ENCODE measurements at places on chromosomes 7 and 10.

- no peak for DNase-seq
These were observed 139.9 kb upstream of the ZNF438 start for GRCh38 chr10:31171402-31172083.

GRCh38 chr7:80832006-80832405 lies 86.8 kb downstream of the SEMA3C start:
- DNase-seq = no peak

DNA sequence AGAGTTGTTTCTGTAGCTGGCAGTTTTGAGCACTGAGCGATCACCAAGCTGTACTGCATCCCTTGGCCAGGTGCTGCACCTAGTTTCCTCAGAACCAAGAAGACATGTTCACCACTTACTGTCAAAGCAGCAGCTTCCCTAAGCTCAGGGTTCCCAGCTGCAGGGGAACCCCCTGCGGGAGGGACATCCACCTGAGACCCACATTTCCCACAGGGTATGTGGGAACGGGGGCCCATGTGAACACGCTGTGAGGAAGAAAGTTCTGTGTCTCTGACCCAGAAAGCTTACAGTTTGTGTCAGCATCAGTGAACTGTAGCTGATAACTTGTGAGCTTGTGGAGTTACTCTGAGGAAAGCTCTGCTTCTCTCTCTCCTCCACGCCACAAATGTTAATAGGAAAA lies 436.8 kb upstream of the IGFBP3 start:
- no peak for DNase-seq

- DNase-seq = no peak
These were observed 644 bp downstream of the PPP1R35 start for GRCh38 chr7:100435401-100436304.

DNA sequence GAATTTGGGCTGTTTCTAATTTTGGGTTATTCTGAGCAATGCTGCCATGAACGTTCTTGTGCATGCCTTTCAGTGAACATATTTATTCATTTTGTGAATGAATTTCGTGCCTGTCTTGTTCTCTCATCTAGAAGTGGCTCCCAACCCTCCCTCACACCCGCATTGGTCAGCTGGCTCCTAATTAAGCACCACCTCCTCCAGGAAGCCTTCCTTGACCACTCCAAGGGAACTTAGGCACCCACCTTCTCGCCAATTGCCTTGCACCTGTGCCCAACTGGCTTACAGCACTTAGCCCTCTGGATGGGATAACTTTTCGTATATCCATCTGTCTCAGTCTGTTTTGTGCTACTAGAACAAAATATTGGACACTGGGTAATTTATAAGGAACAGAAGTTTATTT lies 107.1 kb downstream of the MYL10 start:
- DNase-seq = no peak

GRCh38 chr10:84026821-84027257 lies 112.5 kb upstream of the GHITM start:
- no peak for DNase-seq

DNA sequence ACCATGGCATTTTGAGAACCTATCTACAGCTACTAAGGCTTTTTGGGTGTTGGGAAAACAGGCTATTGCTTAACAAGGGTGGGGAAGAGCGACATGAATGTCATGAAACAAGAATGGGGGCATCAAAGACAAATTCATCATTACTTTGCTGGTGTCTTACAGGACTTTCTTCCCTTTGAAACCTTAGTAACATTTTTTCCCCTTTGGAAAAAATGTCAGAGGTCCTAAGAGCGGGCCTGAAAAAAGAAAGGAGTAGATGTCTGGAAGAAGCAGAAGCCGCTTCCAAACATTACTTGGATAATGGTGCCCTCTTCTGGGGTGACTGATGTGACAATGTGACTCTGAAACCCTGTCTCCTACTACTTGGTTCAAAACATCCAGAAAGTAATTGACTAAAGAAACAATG lies 3.8 kb upstream of the DDX50 start:
- DNase-seq = peak; percentile 17

- DNase-seq = no peak
These were observed 686.9 kb upstream of the FOXK1 start for GRCh38 chr7:3995187-3995586.

DNA sequence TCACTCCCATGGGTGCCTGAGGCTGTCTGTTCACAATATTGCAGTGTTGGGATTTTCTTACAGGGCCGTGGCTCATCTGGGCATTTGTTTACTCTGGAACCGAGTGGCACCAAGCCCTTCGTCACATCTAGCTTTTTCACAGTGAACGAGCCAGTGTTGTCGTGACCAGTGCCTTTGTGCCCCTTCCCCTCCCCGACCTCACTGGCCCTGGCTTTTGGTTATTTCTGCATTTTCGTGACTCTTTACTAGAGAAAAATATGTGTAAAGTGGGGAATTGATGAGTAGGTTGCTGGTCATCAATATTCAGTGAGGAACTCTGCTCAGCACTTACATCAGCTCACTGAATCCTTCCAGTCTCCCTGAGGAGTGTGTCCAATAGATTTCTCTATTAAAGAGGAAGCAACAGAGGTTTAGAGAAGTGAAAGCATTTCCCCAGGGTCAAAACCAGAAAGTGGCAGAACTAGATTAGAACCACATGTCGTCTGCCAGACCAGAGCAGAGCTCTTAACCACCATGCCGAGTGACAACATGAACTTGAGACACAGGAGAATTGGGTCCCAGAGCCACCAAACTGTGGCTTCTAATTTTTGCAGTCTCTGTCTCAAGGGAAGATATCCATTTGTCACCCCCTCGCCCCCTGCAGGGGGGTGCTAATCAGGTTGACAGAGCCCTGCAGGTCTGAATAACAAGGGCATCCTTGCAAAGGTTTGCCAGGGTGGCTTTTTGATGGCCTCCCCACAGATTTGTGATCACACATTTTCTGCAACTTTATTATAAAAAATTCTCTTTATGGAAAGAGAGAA lies 125.3 kb downstream of the CHN2 start:
- DNase-seq = peak; percentile 87

DNA sequence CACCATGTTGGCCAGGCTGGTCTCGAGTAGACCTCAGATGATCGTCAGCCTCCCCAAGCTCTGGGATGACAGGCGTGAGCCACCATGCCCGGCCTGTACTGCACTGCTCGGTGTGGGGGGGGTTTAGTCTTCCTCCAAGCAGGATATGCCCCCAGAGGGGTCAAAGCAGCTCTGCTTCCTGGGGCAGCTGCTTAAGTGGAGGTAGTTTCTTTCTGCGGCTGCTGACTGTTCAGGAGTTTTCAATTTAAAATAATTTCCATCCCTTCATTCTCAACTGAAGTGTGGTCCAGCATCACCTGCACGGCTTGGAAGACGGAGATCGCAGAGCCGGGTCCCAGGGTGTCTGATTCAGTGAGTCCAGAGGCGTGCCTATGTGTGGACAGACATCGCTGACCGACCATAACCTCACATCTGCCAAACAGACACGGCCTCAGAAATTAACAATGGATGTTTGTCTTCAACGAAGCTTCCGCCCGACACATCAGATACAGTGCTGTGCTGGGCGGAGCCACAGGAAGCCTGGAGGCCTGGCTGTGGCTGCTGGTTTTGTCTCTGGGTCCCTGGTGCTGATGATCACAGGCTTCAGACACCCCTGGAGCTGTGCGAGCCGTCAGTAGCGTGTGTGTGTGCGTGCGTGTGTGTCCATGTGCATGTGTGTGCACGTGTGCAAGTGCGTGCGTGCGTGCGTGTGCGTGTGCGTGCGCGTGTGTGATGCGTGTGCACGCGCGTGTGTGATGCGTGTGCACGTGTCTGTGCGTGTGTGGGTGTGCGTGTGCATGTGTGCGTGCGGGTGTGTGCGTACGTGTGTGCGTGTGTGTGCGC lies 226.5 kb upstream of the PITRM1 start:
- DNase-seq = peak; percentile 50

GRCh38 chr7:66307591-66308215 lies 102.6 kb downstream of the TPST1 start:
- no peak for DNase-seq

DNA sequence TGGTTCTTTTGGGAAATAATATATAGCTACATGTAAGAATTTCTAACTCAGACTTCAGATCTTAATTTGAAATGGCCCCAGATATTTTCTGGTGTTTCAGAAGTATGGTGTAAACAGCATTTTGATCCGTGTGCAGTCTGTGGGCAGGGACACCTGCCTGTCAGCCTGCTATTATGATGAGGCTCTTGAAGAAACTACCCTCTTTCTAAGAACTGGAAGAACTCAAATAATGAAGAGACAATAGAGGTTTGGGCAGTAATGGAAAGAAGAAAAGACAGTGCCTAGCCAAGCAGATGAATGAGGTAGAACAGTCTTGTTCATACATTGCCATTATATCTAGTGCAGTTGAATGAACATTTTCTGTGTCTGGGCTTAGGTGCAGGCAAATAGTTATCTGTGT lies 256.6 kb downstream of the ARHGAP21 start:
- no peak for DNase-seq

DNA sequence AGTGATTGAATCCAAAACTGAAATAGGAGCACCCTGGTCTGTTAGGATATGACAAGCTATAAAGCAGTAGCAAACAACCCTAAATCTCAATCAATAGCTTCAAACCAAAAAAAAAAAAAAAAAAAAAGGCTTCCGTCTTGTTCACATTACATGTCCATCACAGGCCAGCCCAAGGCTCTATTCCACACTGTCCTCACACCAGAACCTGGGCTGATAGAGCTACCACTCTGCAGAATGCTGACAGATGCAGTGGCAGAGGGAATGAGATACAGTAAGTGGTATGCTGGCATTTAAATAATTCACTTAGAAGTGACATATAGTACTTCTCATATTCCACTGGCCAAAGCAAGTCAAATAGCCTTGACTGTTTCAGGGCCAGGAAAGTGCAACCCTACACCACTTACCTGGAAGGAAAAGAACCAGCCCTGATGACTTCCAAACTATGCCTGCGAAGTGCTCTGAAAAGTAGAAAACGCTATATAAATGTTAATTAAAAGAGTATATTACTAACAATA lies 5.8 kb downstream of the CDCA7L start:
- DNase-seq = no peak

DNA sequence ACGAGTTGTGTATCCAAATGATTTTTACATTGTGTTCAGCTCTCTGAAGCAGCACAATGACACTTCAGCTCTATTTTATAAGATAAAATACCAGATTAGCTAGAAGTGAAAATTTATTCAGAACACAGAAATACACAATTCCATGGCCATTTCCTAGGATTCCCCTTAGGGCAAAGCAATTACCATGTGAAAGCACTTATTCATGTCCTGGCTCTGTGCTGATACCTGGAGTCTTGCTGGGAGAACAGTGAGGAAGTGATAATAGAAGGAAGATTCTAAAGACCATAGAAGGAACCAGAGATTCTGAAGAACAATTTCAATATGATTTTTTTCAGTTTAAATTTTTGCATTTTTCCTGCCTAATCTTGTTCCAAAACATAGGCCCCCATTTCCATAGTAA lies 657.4 kb upstream of the ZWINT start:
- DNase-seq = no peak

DNA sequence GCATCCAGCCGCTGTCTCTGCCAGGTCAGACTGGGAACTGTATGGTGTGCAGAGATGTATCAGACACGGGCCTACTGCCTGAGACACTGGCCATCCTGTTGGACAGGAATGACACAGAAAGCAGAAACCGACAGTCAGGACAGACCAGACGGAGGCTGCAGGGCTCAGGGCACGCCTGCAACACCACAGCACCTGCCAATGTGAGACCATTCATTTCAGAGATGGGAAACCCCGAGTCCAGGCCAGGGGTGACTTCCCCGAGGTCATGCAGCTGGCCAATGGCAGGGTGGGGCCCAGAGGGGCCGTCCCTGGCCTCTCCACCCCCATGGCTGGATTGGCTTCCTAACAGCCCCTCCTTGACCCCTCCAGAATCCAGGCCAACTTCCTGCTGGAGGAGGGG lies 34.7 kb downstream of the GRID1 start:
- no peak for DNase-seq

DNA sequence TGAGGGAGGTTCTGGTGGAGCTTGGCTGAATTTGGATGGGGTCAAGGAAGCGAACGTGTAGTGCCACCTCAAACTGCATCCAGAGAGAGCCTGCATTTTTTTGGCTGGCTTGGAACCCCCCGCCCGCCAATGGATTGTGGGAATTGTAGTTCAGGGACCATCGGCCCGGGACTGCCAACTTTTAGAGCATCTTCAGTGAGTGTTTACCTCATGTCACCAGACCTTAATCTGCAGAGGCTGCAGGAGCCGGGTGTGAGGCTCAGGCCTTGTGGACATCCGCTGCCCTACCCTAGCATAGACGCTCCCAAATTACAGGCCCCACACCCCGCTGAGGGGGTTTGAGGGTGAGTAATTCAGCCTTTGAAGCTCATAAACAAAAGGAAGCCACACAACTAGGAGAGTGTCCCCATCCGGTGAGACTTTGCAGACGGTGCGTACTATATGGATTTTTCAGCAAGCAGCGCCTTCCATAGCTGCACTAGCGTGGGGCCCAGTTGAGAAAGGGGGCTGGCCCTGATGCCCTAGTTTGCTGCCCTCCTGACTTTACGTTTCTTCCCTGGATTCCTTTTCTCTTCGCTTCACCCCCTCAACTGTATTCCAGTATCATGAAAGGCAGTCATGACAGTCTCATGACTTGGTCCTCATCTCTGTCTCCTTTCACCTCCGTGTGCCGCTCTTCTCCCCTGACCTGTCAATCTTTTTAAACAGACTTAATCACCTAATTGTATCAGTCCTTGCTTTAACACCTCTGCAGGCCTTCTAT lies 717 bp downstream of the CNPY4 start:
- peak; percentile 85 for DNase-seq

DNA sequence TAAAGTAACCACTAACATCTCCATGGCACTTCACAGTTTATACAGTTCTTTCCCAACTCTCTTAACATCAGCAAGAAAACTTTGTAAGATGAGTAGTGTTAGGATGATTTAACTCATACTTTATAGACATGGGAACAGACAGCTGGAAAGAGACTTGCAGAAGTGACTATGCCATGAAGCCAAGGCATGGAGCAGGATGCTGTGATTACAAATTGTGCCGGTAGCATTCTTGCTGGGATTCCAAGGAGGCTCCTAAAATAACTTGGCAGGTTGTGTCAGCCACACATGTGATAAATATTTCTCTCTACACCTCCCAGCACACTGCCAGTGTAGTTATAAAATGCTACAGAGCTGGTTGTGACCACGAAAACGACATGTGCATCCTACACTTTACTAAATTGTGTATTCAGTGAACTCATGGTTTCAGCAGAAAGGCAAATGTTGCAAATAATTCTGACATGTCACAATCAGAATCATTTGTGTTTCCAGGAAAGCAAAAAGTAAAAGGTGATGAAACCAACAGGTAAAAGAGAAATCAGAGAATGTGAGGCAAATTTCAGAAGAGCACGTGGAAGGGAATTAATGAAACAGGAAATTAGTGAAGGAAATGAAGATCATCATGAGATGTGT lies 5.6 kb upstream of the CYP3A4 start:
- DNase-seq = no peak

DNA sequence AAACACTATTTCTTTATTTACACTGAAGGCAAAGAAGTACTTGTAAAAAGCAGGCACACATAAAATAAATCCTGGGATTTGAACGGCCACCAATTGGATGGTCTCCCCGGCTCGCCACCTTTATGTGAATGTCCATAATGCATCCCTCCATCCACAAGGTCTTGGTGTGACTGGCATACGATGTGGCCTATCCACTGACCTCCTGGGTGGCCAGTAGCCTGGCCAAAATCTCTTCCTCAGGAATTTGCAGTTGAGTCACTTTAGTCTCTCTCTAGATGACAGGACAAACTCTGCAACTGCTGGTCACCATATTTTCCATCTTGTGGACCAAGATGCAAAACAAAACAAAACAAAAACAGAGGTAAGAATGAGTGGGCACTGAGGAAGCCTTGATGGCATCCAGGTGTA lies 39.1 kb downstream of the CDK1 start:
- no peak for DNase-seq
